ENCODE measurements at places on chromosomes 7 and 10. TPM values are rescaled to one million over a fixed set of nuclear protein-coding genes. Genes with fewer than 3 reads are reported as not detected.

- no peak for DNase-seq
Observed at GRCh38 chr7:3141326-3141725, 97.7 kb upstream of the CARD11 start.

Gene RRP12
- total RNA-seq = 15.2 TPM

Gene MDFIC
- 26.5 TPM for total RNA-seq

- no peak for DNase-seq
Observed at GRCh38 chr7:65441010-65441409, 67.4 kb downstream of the ZNF92 start.

- no peak for DNase-seq
Observed at GRCh38 chr10:29446327-29446726, 157.5 kb downstream of the LYZL1 start.

DNA sequence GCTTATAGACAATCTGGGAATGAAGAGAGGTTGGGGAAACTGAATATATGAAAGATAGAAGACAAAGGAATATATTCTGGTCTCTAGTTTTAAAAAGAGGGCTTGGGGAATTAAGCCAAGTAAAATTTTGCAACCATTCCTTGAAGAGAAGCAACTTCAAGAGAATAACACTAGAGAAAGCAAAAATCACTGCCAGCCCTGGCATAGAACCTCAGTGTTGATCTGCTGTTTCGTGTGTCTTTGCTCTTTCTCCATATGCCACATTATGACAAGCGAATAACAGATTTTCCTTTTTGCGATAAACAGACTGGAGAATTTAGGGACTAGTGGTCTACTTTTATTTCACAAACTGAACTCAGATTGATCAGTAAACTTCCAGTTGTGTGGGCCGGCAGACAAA lies 132.7 kb downstream of the XPNPEP1 start:
- no peak for DNase-seq

Gene EGR2
- total RNA-seq = 0.52 TPM

DNA sequence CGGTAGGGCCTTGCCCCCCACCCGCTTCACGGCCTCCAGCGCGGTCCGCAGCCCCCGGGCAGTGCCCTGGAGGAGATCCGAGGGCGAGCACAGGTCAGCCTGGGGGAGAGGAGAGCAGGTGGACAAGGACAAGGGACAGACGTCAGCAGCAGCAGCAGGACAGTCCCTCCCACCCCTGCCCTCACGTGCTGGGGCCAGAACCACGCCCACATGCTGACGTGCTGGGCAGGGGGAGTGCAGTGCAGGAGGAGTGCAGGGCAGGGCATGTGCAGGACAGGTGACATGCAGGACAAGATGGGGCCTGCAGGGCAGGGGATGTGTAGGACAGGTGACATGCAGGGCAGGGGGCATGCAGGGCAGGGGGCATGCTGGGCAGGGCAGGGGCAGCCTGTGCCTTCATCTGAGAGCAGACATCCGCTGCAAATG lies 1.5 kb upstream of the SAP25 start:
- DNase-seq = no peak

DNA sequence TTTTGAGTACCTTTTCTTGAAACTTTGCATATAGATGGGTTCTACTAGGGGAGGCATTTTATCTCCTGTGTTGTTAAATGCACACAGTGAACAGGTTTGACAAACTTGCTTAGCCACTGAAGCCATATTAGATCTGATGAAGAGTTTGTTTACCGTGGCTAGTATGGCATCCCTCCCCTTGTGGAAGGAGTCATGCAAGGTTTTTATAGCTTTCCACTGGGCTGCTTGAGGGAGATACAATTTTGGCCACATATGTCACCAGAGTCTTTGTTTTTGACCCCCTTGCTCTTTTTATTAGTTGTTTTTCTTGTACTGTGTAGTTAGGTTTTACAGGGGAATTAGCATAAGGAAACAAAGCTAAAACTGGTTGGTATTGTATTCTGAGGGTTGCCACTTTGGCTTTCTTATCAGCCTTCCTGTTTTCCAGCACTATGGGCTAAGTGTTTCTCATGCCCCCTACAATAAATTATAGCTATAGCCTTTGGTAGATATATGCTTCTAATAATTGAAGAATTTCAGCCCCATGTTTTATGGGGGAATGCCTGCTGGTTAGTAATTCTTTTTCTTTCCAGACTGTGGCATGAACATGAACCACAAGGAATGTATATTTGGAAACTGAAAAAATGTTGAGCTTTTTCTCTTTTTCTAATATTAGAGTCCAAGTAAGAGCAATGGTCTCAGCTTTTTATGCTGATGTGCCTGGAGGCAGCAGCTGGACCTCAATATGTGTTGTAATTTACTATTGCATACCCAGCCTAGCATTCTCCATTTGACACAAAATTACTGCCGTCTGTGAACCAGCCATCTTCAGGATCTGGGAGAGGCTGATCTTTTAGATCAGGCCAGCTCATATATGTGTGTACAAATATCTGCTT lies 18.4 kb upstream of the STEAP2 start:
- no peak for DNase-seq

DNA sequence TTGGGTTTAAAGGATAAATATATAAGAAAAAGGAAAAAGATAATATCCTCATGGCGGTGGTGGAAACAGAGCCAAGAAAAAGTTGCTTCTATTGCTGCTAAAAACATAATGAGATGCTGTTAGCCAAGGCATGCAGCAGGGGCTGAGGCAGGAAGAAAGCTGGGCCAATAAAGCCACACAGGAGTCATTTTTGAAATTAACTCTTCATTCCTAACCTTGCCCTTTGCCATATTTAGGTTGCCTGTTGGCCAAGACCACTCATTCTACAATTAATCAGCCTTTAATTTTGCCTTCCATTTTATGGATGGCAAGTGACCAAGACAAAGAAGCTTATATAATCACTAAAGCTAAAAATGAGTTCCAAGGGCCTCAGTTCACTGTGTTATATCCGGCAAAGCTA lies 58.2 kb downstream of the ARMH3 start:
- DNase-seq = no peak

DNA sequence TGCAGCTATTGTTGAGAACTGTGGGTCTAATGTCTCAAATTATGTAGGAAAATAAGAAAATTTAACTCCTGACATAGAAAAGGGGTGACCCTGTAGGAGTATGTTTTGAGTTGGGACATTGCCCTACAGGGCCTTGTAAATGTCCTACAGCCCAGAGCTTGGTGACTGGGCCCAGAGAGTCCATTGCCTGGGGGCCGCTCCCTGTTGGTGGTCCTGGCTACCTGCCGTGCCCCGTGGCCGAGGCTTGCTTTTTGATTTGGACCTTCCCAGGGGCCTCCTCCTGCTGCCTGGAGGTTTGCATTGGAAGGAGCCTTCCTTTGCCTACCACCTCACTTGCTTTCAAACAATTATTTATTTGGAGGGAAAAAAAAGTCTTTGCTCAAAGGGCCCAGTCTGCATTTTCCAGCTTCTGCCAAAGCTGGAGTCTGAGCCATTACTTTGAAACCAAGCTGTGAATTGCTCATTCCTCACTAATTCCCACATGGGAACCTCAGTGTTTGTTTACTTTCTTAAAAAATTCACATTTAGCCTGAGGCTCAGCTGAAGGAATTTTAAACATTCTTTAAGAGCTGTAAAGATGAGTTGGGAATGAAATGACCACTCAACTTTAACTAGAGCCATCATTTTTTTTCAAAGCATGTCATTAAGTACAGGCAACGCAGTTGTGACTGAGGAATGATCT lies 355.0 kb downstream of the GLRX3 start:
- DNase-seq = no peak

GRCh38 chr10:121662945-121663917 lies 65.0 kb upstream of the FGFR2 start:
- DNase-seq = no peak

DNA sequence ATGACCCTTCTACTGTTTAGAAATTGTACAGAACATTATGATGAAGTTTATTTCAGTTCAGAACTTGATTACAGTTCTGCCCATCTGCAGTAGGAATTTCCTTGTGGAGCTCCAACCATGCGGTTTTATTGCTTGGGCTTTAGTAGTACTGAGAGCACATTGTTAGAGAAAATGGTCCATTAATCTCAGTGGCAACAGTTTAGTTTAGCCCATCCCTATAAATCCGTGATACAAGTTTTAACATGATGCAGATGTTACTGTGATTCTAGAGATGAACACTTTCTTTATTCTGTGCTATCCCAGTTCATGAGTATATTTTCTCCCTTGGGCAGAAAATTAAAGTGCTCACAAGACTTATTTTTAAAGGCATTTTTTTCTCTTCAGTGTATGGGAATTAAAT lies 84.8 kb upstream of the FZD8 start:
- no peak for DNase-seq

DNA sequence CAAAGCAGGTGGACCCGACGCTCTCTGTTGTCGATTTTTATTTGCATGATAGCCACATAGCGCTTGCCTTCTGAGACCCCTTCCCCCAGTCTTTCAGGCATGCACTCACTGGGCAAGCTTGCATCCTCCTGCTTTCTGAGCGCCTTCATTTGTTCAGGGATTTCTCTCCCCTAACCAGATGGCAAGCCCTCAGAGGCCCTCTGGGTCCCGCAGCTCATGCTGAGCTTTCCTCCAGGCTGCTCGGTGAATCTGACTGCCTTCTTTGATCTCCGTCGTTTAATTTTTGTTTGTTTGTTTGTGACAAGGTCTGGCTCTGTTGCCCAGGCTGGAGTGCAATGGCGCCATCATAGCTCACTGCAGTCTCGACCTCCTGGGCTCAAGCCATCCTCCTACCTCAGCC lies 58.8 kb downstream of the ITIH5 start:
- DNase-seq = no peak

- DNase-seq = no peak
Observed at GRCh38 chr7:151408839-151409666, 785 bp downstream of the WDR86 start.

DNA sequence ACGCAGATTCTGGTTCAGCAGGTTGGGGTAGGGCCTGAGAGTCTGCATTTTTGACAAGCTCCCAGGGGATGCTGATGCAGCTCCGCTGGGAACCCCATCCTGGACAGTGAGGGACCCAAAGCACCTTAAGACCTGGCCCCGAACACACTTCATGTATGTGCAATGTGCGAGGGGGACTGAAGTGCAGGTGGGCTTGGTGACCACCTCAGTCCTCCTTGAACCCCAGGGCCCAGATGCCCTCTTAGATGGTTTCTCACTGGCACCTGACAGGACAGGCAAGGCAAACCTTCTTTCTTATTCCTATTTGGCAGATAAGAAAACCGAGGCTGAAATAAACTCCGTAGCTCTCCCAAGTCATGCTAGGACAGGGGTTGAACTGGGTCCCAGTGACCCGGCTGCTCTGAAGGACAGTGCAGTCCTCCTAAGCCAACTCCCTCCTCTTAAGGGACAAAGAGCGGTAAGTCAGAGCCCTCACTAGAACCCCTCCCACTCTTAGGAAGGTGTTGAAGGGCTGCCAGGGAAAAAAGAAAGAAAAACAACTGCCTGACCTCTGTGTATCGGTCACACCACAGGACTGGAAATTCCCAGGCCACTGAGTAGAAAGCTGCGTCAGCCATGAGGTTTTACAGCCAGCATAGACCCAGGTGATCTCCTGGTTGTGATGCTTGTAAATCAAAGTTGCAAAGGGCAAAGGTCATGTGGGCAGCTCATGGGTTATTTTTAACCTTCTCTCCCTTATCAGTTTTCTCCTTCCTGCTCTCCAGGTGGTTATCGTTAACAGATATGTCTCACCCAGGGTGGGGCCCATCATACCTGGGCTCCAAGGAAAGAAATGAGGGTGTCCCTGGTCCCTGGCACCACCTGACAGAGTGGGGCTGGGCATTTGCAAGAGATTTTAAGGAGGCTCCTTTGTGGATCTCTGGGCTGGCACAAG lies 90.9 kb upstream of the SMNDC1 start:
- DNase-seq = no peak

GRCh38 chr7:27160145-27160545 lies 3.7 kb upstream of the HOXA7 start:
- peak; percentile 14 for DNase-seq

DNA sequence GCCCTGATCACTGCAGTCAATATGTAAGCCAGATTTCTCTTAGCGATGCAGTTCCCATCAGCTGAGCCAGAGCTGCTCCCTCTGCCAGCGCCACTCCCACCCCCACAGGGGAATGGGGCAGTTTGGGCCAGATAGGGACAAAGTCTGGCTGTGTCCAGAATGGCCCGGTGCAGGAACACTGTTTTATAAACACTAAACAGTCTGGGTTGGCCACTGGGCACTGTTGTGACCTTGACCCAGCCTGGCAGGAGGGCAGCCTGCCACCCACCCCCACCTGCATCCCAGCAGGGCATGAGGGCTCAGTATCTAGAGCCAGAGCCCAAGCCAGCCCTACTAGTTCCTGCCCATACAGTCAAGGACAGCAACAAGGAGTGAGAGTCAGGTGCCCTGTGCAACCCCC lies 1.3 kb downstream of the OGDHL start:
- no peak for DNase-seq

Gene MSANTD7
- 5.0 TPM for total RNA-seq
